ENCODE measurements at places on chromosomes 2 and 18.

GRCh38 chr2:107380912-107381311 lies 445.8 kb upstream of the RGPD4 start:
- DNase-seq: no peak

GRCh38 chr2:141522702-141523101 lies 608.1 kb downstream of the LRP1B start:
- DNase-seq: no peak

- DNase-seq: no peak
Observed at GRCh38 chr2:131034122-131035051, 58.9 kb downstream of the FAM168B start.

- DNase-seq: no peak
Observed at GRCh38 chr2:29146197-29146596, 31.0 kb downstream of the CLIP4 start.

GRCh38 chr2:233002829-233003657 lies 10.0 kb downstream of the NGEF start:
- no peak for DNase-seq

DNA sequence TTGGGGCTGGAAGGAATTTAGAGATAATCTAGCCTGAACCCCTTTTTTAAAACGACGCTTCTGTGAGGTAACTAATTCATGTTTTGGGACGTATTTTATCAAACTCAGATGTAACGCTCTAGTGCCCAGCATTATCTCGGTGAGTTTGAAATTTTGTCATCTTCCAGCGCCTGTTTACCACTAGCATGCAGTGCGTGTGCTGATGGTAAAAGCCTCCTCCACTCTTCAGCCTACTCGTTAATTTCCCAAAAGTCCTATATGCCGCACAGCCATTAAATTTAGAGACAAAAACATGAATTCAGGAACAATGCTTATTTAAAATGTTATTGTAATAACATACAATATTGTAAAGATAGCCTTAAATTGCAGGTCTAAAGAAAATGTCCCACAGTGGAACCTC lies 2.8 kb downstream of the ZCCHC2 start:
- no peak for DNase-seq

DNA sequence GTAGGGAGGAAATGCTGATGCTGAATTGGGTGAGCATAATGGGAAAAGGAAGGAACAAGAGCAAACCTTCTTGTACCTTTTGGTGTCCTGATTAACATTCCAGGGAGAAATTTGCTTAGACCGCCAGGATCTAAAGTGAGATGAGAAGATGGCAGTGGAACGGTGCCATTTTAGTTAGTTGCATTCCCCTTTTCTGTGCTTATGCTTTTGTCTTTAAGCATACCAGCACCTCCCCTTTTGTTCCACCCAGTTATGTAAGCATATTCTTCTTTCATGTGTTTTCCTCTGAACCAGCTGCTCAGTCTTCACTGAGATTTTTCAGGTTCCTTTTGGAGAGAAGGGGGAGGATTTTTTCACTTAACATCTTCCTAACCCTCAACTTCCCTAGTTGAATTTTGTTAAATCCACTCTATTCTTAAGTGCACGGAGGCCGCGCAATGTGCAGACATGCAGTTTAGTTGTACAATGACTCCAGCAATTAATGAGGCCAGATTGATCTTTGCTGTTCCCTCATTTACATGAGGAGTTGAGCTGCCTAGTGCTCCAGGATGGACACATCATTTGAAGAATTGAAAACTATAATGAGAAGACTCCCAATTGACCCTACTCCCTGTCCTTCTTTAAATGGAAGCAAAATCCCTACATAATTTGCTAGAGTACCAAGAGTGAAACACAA lies 73.9 kb downstream of the MAP4K4 start:
- no peak for DNase-seq

DNA sequence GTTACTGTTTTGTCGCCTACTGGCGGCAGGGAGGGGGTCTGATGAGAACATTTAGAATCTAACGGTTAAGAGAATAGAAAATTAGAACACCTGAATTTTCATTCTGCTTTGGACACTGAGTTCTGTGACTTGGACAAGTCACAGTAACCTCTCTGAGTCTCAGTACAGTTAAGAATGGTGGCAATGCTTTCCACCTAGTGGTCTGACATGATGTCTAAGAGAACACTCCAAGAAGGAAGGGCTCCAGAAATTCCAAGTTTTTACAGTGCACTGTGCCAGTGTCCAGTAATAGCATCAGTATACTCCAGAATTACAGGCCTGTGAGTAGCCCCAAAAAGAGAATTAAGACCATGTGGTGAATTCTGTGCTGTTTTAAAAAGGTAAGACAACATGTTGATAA lies 174.1 kb upstream of the ZFP36L2 start:
- no peak for DNase-seq

GRCh38 chr2:32947076-32947483 lies 327 bp downstream of the LTBP1 start:
- DNase-seq: no peak

GRCh38 chr18:38313831-38314230 lies 748.2 kb upstream of the CELF4 start:
- no peak for DNase-seq

GRCh38 chr2:238487652-238488346 lies 61.1 kb downstream of the ASB1 start:
- no peak for DNase-seq

DNA sequence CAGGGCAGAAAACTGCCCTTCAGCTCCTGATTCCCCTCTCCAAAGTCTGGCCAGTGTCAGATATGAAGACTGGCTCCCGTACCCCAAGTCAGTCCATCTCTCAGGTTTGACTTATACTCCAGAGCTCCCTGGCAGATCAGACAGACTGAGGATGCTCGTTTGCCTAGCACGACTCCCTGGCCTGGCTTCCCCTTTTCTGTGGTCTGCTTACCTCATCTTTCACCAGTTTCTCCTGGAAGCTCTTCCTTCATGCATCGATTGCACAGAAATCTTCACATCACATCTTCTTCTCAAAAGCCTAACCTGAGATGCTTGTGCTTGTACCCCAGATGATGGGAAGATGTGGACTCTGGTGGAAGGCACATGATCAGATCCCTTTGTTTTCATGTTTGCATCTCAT lies 387.9 kb upstream of the POU3F3 start:
- no peak for DNase-seq

DNA sequence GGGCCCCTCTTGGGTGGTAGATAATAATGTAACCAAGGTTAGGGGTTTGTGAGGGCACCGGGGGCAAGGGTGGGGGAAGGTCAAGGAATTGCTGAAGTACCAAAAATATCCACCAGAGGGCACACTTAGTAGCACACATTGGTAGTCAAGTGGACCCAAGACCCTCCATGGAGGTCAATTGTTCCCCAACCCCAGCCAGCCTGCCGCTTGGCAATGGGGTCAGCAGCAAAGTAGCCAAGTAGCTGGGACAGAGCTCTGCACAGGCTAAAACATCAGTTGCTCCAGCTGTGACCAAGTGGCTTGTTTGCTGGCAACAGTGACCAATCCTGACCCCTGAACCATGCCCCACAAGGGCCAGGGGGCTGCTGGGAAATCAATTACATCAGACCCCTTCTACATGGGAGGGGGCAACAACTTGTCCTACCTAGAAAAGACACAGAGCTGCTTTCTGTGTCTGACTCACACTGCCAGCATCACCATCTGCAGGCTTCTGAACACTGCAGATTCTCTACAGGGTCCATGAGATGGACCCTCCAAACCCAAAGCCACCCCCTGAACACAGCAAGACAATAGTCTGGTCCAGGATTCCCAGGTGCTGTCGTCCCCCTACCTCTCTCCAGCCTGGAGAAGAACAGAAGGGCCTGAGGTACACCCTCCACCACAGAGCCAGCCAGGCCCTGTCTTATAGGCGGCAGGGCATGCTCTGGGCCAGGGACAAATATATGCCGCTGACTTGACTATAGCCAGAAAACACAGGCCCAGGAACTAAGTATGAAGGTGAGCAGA lies 76.0 kb downstream of the EMX1 start:
- DNase-seq: peak; percentile 36

- DNase-seq: no peak
Observed at GRCh38 chr2:109320195-109320922, 191.4 kb downstream of the SH3RF3 start.

DNA sequence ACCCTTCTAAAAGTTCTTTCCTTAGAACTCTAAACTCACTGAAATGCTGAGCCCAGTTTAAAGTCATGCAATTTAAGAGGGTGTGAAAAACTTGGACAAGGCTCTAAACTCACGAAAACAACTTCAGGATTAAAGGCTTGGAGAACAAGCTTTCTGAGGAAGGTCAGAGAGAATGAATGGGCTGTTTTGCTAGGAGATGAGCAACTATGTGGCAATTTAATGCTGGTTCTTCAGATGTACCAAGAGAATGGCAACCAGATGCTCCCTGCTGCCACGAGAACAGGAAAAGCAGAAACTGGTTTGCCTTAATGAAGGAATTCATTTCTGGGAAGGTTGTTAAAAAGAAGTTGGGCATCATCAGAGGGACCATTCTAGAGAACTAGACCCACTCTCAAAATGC lies 77.8 kb upstream of the PMAIP1 start:
- no peak for DNase-seq

DNA sequence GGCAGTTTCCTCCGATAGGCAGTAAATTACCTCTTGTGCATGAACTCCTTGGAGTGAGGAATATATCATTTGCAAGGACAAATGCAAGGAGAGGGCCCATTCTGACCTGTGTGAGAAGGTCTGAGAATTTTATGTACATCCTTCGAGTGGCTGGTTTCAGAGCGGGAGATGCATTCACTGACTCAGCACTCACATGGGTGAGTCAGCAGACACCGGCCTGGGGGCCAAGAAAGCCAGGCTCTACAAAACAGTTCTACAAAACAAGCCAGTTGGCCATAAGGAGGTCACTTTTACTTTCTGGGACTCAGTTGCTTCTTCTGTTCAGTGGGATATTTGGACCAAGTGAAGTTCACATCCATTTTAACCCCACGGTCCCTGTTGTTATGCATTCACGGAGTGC lies 35.3 kb downstream of the CYP26B1 start:
- DNase-seq: no peak

DNA sequence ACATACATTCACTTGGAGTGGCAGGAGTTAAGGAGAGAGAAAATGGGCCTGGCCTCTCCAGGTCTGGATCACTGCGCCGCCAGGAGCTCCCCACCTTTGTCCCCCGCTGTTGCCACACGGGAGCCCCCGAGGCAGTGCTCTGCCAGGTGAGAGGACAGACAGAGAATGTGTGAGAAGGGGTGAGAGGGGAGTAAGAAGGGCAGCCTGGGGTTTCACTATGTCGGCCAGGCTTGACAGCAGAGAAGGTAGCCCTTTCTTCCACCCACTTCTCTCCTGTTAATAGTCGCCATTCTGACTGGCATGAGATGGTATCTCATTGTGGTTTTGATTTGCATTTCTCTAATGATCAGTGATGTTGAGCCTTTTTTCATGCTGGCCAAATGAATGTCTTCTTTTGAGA lies 26.2 kb upstream of the ARHGEF4 start:
- DNase-seq: no peak

DNA sequence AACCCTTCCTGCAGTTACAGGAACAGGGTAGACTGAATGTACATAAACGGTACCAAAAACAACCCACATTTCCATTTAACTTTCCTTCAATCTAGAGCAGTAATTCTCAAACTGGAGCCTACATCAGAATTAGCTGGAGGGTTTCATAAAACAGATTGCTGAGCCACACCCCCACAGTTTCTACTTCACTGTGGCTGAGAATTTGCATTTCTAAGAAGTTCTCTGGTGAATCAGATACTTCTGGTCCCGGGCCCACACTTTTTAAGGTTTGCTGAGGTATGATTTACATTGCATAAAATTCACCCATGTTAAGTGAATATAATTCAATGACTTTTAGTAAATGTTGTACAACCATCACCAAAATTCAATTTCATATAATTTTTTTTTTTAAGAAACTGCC lies 113.7 kb downstream of the SRBD1 start:
- no peak for DNase-seq

- DNase-seq: no peak
Observed at GRCh38 chr2:175476374-175476773, 294.9 kb upstream of the ATP5MC3 start.

DNA sequence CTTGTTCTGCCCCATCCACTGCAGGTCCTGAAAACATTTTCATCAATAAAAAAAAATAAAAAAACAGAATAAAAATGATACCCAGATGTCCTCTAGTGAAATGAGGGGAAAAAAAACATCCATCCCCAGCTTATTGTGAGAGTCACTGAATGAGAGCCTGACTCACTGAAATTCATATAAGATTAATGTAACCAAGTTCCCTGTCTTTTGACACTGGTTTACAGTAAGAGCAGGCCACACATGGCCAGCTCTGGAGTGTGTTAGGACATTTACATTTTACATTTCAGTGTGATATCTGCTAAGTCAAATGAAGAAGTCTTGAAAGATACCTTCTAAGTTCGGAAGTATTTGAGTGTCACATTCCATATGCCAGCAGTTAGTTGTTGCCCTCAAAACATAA lies 21.1 kb upstream of the IL18R1 start:
- DNase-seq: no peak

- no peak for DNase-seq
Observed at GRCh38 chr2:198440833-198441232, 636.4 kb downstream of the PLCL1 start.

Data from activated CD4-positive, alpha-beta T cell treated with anti-CD3 and anti-CD28 coated beads, Interleukin-2, amount 50 U/mL, for 24 hours (primary cell).